ENCODE measurements at places on chromosomes 1 and 21.

GRCh38 chr1:82091729-82092128 is 291.0 kb downstream of the ADGRL2 start:
- DNase-seq = no peak

GRCh38 chr21:39911286-39912199 is 44.3 kb downstream of the PCP4 start:
- no peak for DNase-seq

- no peak for DNase-seq
Observed at GRCh38 chr1:86858524-86859261, 55.2 kb downstream of the SELENOF start.

- no peak for DNase-seq
Observed at GRCh38 chr1:65845535-65846060, 52.9 kb downstream of the PDE4B start.

DNA sequence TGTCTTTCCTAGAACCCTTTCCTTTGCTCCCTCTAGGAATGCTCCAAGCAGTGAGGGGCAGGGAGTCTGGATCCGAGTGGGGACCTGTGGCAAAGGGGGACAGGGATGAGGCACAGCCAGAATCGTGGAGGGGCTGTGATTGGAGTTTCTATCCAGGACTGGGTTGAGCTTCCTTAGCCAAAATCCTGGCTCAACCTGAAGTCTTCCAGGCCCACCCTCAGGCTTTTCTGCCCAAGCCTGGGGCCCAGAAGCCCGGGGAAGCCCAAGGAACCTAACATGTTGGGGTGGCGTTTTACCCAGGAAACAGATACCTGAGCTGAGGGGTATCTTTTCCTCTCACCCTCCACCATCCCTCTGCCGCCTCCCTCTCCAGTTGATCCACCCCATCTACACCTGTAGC is 5.4 kb downstream of the MYOG start:
- DNase-seq = no peak

- no peak for DNase-seq
Observed at GRCh38 chr1:172452536-172453152, 8.8 kb upstream of the PIGC start.

DNA sequence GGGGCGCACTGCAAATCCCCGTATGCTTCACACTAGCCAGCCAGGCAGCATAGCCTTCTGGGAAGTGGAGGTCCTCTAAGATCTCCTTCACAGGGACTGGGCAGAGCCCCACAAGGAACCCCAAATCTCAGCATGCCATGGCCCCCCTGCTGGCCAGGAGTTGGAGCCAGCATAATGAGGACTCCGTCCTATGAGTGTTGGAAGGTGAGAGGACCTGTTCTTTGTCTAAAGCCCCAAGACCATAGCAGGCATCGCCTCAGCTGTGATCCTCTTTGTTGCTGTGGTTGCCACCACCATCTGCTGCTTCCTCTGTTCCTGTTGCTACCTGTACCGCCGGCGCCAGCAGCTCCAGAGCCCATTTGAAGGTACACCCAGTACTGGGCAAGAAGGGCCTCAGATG is 1.5 kb downstream of the SHISA4 start:
- no peak for DNase-seq

- no peak for DNase-seq
Observed at GRCh38 chr1:192167911-192168700, 9.8 kb downstream of the RGS18 start.

DNA sequence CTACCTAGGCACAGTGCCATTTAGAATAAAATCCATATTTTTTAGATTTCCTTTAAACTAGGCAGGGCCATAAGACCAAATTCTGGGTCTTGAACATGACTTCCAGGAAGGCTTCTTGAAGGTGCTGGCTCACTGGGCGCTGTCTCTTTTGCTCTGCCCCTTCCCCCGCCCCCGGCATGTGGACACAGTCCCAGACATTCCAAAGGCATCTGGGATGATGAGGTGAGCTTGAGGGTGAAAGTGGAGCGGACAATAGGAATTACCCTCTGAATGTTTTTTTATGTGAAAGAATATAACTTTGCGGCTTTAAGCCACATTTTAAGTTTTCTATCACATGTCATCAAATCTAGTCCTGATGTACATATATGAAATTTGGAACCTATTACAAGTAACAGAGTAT is 29.4 kb downstream of the RWDD3 start:
- no peak for DNase-seq

- DNase-seq = no peak
Observed at GRCh38 chr1:29280409-29281131, 44.2 kb downstream of the PTPRU start.

DNA sequence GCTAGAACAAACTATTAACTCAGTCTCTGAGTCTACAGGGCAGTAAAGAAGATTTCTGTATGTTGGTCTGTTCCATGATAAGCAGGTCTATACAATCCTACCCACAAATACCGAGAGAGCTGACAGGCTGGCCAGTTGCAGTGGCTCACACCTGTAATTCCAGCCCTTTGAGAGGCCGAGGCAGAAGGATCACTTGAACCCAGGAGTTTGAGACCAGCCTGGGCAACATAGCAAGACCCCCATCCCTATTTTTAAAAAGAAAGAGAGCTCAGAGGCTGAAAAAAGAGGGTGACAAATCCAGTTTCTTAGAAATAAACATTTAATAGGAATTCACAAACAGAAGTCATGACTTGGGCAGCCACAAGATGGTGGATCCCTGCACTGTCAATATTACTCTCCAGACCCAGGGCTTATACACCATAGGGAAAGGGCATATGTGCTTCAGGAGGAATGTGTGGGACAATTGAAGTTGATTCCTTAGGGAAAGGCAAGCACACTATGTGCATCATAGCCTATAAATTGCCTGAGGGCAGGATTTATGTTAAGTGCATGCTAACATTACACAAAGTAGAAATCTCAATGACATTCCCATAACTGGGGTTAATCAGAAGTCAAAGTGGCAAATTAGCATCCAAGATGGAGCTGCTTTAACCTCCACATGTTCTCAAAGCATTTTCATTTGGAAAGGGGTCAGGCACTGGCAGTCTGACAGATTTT is 66.8 kb downstream of the SLC16A1 start:
- DNase-seq = no peak

DNA sequence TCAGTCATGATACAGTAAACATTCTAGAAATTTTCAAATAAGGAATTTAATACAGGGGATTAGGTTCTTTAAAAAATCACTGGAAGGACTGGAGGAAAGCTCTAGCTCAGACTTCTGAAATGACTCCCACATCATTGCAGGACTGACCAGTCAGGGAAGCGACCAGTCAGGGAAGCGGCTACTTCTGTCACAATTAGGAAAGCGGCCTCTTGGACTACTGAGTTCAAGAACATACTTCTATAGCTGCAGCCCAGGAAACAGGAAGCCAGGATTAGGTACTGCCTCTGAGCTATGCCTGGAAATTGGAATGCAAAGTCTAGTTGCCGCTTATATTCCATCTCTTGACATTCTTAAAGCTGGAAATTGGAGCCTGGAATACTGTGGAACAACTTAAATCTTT is 45.5 kb downstream of the USP25 start:
- DNase-seq = no peak

GRCh38 chr1:101388904-101389546 is 152.2 kb downstream of the S1PR1 start:
- no peak for DNase-seq

GRCh38 chr1:118812555-118812954 is 175.6 kb downstream of the TBX15 start:
- no peak for DNase-seq

- DNase-seq = no peak
Observed at GRCh38 chr1:12643785-12644184, at the start of gene AADACL4. AADACL4 (plus strand) TSS chr1:12644085; CDS start chr1:12644547, 462 bp downstream.

GRCh38 chr1:119893238-119893791 is 3.0 kb downstream of the ADAM30 start:
- DNase-seq = no peak

GRCh38 chr1:86435327-86435726 is 11.4 kb downstream of the CLCA2 start:
- no peak for DNase-seq

DNA sequence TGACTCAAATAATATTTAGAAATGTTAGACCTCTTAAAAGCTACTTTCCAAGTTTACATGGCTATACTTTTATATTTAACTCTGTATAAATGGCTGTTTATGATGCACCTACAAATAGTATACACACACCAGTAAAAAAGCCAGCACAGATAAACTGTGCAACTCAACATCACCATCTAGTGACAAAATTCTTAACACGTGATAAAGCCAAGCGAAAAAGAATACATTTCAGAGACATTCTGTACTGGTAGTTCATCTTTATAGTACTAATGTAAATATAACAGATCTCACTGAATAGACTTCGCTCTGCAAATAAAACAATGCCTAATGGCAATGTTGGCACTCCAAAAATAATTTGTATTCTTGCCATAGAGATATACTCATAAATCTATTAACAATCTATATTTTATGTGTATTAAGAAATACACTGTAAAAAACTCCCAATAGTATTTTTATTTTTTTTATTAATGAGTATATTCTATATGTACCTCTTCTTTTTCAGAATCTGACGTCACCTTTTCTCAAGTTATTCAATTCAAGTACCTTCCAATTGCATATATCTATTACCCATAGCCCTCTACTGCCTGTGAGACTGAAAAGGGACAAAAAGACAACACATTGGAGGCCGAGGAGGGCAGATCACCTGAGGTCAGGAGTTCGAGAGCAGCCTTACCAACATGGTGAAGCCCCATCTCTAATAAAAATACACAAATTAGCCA is 100.2 kb downstream of the DPYD start:
- DNase-seq = no peak

DNA sequence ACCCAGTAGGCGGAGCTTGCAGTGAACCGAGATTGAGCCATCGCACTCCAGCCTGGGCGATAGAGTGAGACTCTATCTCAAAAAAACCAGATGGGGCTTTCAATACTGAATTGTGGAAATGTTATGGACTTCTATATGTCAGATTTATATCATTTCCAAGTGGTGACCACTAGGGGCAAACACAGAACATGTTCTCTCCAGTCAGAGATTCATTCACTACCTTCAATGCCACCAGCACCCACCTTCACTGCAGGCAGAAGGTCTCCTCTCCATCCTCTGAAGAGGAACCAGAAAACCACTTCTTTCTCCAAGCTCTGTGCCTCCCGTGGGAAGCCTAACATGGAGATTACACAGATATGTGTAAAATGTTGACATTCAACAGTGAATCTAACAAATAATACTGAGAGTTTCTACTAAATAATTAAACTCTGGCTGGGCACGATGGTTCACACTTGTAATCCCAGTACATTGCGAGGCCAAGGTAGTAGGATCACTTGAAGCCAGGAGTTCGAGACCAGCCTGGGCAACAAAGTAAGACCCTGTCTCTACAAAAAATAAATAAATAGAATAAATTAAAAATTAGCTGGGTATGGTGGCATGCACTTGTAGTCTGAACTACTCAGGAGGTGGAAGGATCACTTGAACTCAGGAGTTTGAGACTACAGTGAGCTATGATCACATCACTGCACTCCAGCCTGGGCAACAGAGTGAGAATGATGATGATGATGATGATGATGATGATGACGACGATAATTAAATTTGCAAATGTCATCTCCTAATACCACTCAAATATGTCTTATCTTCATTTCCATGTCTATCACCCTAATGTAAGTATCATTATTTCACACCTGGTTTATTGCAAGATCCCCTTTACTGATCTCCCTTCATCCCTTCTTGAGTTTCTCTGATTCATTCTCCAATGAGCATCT is 151.1 kb downstream of the ZNF281 start:
- DNase-seq = no peak

- DNase-seq = no peak
Observed at GRCh38 chr1:203378556-203379245, 27.8 kb upstream of the FMOD start.

- no peak for DNase-seq
Observed at GRCh38 chr21:28074676-28075075, 918.0 kb downstream of the LTN1 start.

DNA sequence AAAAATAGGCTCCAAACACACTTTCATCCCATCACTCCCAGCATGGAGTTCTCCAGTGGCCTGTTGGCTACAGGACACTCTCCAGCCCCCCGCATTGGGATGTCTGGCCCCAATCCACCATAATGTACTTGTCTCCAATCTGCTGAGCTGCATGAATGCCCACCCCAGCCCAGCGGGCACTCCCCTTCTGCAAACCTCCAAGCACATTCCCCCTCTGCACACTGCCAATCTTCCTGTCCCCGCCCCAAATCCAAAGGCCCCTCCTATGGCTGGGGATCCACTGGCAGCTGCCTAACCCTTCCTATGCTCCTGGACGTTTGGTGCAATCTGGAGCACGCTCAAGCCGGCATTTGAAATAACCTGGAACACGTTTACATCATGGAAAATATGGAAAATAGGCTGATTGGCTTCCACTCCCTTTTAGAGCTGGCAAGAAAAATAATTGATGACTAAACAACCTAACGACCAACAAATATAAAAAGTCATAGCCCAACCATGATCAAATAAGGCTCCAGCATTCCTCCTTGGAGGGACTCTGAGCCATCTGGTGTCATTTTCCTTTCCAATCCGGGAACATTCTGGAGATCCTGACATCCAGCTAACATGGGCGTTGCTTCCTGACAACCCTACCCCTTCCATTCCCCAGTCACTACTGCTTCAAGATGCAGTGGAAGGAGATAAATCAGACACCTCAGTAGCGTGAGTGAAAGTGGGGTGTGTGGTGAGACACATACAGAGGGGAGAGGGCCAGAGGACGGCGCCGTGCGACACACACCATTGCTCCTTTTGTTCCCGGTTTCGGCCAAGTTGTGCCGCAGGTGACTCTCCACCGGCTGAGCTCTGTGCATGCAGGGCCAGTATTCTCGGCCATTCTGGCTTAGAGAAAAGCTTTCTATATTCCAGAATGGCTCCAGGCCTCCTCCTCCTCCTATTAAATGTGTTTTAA is 41.6 kb downstream of the PDE9A start:
- DNase-seq = no peak

DNA sequence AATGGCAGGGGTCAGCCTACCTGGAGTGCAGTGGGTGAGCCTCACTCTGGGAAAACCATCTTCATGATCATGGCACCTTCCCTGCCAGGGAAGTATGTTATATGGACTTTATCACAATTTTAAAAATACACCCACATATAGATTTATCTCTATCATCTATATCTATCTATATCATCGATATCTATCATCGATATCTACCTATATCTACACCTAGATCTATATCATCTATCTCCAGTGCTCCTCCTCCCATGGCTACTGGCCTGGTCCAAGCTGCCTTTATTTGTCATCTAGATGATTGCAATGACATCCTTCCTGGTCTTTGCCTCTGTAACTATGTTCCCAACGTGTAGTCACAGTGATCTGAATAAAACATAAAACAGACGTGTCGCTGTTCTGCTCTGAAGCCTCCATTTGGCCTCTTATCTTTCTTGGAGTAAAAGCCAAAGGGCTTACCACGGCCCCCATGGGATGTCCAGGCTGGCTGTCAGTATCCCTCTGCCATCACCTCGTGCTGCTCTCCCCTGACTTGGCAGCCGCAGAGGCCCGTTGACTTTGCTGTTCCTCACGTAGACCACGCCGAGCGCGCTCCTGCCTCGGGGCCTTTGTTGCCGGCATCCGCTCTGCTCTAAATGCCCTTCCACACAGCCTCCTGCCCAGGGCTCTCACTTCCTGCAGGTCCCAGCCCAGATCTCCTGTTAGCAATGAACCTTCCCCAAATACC is 20.6 kb upstream of the KIF26B start:
- no peak for DNase-seq

GRCh38 chr1:160541622-160542302 is 18.7 kb upstream of the SLAMF6 start:
- no peak for DNase-seq

- no peak for DNase-seq
Observed at GRCh38 chr1:85295654-85296053, 19.2 kb upstream of the BCL10 start.

- DNase-seq = no peak
Observed at GRCh38 chr1:208189183-208189582, 55.0 kb downstream of the PLXNA2 start.

- DNase-seq = no peak
Observed at GRCh38 chr1:5628416-5628815, 363.8 kb downstream of the NPHP4 start.
